ENCODE measurements at places on chromosomes 2 and 18.

DNA sequence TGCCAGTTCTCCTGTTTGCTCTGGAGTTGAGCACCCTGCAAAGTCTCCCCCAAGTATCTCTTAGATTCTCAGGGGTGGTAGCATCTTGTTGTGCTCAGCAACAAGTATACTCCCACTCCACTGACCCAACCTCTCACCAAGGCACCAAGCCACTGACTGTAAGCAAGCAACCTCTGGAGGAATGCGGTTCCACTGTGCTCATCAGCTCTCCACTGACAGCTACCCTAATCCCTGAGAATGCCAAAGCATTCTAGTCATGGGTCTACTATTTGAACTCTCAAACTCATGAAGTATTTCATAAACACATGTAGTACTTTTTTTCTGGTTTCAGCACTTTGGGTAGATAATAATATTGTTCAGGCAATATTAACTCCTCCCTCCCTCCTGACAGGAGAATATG is 170.0 kb downstream of the EPHA4 start:
- no peak for DNase-seq

DNA sequence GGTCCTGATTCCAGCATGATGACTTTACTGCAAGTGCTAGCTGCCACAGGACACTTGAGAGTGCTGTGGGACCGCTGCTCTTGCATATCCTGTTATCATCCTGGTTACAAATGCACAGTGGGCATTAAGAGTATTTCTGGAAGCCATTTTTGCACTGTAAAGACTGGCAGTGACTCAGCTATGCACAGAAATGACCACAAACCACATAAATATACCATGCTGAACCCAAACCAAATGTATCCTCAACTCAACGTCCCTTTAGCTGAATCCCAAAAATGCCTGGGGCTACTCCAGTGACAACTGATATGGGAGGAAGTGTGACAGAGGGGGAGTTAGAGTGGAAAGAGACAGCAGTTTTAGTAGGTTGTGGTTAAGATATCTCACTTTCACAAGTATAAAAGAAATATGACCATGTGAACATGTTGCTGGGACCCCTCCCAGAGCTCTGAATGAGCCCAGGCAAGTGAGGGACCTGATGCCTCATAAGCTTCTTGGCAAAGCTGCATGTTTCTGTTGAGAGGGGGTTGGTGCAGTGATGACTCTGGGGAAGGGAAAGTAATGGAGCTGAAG is 37.3 kb downstream of the RHBDD1 start:
- peak; percentile 15 for DNase-seq

- DNase-seq = no peak
Measured at GRCh38 chr2:96150007-96150640, 4.9 kb upstream of the DUSP2 start.

DNA sequence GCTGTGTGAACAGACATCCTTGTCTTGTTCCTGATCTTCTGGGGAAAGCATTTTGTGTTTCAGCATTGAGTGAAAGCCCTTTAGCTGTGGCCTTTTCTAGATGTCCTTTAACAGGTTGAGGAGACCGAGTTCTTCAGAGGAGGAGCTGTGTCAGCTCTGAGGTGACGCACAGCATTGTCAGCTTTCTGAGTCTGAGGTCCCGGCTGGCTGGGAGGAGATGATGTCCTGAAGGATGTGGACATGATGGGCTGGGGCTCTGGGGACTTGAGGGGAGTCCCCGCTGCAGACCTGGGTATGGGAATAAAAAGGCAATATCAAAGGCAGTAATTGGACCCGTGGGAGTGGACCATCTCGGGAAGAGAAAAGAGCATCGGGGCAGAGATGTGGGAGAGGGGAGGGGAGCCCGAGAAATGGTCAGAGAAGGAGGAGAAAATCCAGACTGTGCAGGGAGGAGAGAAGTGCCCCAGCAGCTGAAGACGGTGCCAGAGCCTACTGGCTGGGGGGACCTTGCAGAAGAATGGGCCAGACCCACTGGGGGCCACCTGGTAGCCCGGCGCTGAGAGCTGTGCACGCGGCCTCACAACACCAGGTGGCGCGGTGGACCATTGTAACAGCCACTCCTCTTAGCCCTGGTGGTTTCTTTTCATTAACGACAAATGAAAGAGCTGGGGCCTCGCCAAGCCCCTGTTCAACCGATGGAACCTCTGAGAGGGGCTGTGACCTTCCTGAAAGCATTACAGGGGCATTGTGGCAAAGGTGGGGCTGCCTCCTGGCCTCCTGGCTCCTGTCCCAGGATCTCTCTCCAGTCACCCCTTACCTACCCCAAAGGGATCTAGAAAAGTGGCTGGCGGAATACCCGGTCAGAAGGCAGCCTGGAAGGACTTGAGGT is 61.6 kb downstream of the ST3GAL5 start:
- DNase-seq = peak; percentile 82

DNA sequence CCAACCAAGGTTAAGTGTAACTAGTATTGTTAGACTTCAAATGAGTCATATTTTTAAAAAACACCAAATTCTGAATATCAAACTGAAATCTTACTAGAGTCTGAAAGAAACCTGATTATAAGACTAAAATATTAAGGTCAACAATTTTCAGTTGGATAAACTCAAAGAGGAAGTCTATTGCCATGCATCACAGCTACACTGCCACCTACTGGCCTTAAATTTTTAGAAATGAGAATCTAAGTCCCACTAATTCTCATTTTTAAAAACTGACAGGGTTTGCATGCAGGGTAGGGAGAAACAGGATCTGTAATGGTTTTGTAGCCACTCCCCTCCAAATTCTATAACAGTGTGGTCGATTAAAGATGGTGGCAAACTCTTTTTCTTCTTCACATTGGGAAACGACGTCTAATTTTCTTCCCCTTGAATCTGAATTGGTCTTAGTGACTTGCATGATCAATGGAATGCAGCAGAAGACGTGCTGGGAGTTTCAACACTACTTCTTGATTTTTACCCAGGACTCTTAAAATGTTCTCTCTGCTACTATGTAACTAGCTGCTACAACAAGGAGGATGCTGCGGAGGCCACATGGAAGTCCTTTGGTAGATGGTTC is 176.1 kb upstream of the SESTD1 start:
- DNase-seq = no peak

GRCh38 chr2:8508766-8509165 is 173.1 kb upstream of the ID2 start:
- no peak for DNase-seq

DNA sequence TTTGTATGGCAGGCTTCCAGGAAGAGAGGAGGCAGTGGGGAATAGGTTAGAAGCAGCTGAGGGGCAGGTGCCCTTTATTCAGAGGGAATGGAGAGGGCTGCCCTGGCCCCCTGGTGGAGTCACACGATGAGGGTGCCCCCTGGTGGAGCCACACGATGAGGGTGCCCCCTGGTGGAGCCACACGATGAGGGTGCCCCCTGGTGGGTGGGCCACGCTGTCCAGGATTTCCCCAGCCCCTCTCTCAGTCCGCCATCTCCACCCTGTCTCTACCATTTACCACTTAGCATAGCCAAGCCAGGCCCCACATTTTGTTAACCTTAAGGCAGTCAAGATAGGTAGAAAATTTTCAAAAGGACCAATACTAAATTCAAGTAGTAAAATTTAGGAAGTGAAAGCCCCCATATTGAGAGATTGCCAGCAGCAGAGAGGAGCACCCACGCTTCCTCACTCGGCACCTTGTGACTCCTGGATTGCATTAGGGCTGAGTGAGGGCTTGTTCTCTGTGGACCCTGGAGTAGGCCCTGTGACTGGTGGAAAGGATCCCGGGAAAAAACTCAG is 10.4 kb upstream of the FAM228A start:
- peak; percentile 51 for DNase-seq

DNA sequence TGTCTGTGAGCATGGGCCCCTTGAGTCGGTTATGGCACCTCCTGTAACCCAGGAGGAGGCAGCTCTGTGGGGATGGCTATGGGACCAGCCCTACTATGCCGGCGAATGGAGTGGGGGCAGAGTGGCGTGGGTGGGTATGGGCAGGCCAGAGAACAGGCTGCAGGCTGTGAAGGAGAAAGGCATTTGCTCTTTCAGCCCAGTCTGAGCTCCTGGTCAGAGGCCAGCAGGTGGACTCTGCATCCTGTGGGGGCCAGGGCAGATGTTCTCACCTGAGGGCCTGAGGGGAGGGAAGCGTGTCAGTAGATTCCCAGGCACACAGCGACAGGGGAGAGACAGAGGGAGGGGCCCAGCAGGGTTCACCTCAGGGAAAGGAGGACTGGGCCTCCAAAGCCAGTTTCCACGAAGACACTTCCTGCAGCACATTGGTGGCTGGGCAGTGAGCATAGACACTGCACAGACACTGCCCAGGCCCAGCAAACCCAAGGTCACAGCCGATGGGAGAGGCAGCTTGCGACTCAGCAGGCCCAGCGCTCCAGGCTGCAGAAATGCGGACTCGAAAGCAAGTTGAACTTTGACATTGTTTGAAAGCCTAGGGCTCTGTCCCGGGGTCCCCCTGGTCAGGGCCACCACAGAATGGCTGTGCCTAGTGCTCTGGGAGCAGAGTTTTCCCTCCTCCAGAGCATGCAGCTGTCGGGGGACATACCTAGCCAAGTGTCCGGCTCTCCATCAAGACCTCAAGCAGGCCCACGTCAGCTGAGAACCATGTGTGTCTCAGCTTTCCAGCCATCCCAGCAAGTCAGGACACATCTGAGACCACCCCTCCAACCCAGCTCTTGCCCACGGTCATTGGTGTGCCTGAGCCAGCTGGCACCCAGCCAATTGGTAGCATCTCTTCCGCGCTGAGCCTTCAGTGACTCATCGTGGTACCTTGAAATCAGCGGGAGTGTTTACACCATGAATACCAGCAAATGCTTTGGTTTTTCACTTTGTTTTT is 53.8 kb downstream of the TGOLN2 start:
- no peak for DNase-seq

DNA sequence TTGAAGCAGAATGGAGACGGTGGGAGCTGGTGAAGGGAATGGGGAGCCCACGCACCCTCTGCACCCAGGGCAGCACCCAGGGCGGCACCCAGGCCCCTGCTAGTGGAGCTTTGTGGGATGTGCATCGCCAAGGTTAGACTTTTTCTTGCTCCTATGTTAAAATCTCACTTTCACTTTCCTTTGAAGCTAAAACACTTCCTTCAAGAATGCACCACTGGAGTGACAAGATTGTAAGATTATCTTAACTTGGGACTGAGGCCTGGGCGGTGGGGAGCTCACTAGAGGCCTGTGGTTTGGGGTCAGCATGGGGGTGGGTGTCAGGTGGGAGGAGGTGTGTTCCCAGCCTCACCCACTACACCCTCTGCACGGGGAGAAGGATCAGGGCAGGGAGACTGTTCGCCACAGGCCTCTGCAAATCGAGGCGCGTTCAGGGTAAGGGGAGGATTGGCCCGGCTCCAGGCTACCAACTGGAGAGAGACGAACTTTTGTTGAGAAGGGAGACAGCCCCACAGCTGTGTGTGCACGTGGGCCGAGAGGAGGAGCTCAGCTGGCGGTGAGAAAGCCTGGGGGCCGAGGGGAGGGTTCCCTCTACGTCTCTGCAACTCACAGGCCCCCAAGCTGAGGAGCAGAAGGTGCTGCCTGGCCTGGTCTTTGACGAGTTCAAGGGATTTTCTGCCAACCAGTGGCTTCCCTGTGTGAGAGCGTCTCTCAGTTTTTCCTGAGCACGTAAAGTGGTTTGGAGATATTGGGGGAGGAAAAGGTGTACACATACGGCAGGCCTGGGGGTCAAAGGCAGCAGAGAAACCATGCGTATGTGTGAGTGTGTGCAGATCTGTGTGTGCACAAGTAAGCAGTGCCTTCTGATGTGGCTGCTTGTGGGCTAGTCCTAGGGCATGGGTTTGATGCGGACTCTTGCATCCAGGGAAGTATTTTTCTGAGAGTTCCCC is 147.7 kb downstream of the KLHL29 start:
- DNase-seq = peak; percentile 51

- DNase-seq = no peak
Measured at GRCh38 chr2:190802626-190803209, 77.9 kb upstream of the GLS start.

DNA sequence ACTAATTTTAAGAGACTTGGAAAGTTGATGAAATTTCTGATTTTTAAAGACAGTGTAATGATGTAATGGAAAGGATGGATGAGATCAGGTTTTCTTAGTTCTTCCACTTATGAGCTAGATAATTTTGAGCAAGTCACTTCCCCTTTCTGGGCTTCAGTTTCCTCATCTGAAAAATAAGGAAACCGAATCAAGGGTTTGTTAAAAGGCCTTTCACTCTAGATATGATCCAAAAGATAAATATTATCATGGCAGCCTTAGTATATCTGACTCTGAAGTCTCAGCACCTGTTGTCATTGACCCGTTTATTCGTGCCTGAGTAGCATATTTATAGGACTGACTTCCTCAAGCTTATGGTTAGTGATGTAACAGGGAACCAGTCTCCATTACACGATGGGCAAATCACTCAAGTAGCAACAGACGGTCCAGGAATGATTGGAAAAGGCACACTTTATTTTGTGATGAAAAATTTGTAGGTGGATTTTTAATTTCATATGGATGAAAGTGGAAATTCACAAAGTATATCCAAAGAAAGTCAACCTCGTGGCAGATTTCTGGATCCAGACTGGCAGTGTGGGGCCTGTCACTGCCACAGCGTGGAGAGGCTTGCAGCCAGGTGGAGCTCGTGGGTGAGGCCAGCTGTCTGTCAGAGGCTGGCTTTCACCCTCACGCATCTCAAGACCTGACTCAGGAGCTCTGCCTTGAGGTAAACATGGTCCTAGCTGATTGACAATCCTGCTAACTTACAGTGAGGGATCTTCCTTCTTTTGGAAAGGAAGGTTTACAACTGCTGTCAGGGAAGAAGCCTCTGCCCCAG is 137.9 kb upstream of the CXCR4 start:
- DNase-seq = no peak

DNA sequence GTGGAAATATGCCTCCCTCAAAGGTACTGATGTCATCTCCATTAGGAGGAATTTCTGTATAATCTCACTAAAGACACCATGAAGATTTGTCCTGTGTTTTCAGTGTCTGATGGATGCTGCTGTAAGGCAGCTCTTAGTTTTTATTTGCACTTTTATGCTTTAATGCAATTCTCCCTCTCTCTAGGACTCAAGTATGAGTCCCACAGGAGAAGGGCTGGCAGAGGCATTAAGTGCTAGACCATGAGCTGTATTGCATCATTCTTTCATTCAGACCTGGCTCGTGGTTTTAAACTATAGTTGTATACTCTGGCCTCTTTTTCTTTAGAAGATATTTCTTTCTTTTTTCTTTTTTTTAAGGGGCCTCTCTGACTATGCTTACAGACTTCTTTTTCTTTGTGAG is 805.6 kb downstream of the DPP10 start:
- no peak for DNase-seq

- no peak for DNase-seq
Measured at GRCh38 chr2:104858006-104858978, 4.4 kb downstream of the POU3F3 start.

- DNase-seq = no peak
Measured at GRCh38 chr2:175152242-175152641, 15.8 kb downstream of the ATF2 start.

Data from activated CD4-positive, alpha-beta T cell treated with anti-CD3 and anti-CD28 coated beads, Interleukin-2, amount 50 U/mL, for 48 hours (primary cell).